ENCODE measurements at places on chromosomes 6 and 20. TPM values are rescaled to one million over a fixed set of nuclear protein-coding genes. Genes with fewer than 3 reads are reported as not detected.

PRKN gene
- 3.4 TPM for total RNA-seq

TAGAP gene
- total RNA-seq, result not detected

TNXB gene
- total RNA-seq, result 5.9 TPM

ELMO2 gene
- total RNA-seq, result 36.7 TPM

Data from uterine smooth muscle cell (primary cell).